ENCODE measurements at places on chromosomes 1 and 21.
A peak's percentile ranks its signal among the peaks of the same experiment; 100 is the strongest.

GRCh38 chr1:191953526-191953925 lies 204.7 kb upstream of the RGS18 start:
- no peak for DNase-seq

DNA sequence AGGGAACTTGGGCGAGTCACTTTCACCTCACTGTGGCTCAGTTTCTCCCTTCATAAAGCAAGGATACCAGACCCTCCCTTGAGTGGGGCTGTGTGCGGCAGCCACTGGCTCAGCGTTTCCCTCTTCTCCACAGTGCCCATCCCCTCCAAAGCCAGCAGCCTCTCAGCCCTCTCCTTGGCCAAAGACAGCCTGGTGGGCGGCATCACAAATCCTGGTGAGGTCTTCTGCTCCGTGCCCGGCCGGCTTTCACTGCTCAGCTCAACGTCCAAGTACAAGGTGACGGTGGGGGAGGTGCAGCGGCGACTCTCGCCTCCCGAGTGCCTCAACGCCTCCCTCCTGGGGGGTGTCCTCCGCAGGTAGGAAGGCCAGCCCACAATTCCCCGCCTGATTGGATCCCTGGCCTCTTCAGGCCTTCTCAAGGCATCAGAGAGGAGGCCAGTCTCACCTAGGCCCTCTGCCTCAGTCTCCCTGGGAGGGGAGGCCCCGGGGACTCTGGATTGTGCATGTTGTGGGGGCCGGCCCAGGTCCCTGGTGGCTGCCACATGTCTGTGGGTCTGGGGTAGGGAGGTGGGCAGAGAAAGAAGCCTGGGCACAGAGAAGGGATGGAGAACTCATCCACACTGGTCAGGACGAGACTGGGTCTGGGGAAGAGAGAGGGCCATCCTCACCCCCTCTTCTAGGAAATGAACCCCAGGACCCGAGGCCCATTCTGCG lies 15.2 kb downstream of the TFAP2E start:
- DNase-seq: no peak

GRCh38 chr1:200359610-200360163 lies 50.1 kb downstream of the ZNF281 start:
- DNase-seq: no peak

GRCh38 chr1:185483664-185484450 lies 166.8 kb upstream of the IVNS1ABP start:
- DNase-seq: peak; percentile 13

GRCh38 chr1:228361314-228362140 lies 45.1 kb downstream of the TRIM11 start:
- DNase-seq: no peak

DNA sequence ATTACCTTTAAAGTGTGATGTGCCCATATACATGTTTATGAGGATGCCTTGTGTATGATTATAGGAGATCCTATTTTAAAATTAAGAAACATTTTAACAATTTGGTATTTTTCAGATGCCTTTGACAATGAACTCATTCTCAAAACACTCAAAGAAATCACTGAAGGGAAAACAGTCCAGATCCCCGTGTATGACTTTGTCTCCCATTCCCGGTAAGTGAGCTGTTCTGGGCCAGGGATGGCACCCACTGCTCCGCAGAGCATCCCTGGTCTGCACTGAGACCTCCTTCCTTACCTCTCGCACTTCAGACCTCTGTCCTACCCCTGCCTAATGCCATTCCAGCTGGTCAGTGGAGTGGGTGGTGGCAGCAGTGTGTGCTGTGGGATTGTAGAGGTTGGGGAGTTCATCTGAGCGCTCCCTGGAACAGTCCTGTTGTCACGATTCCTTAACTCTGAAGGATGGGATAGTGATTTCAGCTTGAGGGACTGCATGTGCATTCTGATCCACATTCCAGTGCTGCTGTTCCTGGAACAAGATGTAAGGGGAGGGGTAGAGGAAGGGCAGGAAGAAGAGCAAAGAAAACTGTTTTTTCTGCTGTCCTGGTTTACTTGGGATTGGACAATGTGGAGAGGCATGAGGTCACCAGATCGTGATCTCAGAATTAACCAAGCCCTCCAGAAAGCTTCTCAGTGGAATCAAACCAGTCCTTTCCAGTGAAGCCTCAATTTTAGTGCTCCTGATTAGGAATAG lies 63.9 kb downstream of the UCK2 start:
- DNase-seq: no peak

DNA sequence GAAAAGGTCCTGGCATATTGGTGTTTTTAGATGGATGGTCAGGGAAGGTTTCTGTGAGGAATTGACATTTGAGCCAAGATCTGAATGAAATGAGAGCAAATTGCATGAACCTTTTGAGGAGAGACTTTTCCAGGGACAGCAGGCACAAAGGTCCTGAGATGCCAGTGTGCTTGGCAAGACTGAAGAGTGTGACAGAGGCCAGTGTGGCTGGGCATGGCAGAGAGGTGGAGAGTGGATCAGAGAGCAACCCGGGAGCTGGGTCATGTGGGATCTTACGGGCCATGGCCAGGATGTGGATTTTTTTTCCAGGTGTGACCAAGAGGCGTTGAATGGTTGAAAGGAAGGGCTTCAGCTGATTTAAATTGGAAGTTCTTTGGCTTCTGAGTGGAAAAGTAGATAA lies 3.4 kb downstream of the SCCPDH start:
- DNase-seq: no peak

GRCh38 chr1:91101328-91101727 lies 79.5 kb upstream of the ZNF644 start:
- no peak for DNase-seq

DNA sequence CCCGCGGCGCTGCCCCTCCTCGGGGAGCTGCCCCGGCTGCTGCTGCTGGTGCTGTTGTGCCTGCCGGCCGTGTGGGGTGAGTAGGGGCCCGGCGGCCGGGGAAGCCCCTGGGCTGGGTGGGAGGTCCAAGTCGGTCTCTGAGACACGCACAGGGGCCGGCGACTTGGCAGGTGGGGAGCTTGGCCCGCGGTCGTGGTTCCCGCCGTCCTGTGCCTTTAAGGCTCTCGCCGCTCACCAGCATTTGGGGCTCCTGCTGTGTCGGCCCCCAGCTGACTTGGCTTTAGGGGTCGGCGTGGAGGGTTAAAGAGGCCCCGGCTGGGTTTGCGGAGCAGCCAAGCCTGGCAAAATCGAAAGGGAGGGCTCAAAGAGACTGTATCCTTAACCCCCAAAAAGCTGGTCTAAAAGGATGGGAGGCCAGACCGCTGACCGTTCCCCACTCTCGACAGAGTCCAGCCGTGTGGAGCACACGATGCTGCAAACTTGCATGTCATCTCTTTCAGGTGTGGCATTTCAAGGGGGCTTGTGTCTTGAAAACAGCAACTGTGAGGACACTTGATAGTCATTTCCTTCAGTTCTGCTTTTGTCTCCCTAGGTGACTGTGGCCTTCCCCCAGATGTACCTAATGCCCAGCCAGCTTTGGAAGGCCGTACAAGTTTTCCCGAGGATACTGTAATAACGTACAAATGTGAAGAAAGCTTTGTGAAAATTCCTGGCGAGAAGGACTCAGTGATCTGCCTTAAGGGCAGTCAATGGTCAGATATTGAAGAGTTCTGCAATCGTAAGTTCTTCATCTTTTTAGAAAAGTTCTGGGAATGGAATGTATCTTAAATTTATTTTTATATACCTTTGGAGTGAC lies 540 bp downstream of the CD55 start:
- DNase-seq: peak; percentile 49

- DNase-seq: no peak
Observed at GRCh38 chr1:163035446-163036249, 33.5 kb upstream of the RGS4 start.

- DNase-seq: no peak
Observed at GRCh38 chr1:205315008-205315618, 6.4 kb downstream of the NUAK2 start.

GRCh38 chr1:80363689-80364475 lies 1357.4 kb upstream of the ADGRL4 start:
- DNase-seq: no peak

DNA sequence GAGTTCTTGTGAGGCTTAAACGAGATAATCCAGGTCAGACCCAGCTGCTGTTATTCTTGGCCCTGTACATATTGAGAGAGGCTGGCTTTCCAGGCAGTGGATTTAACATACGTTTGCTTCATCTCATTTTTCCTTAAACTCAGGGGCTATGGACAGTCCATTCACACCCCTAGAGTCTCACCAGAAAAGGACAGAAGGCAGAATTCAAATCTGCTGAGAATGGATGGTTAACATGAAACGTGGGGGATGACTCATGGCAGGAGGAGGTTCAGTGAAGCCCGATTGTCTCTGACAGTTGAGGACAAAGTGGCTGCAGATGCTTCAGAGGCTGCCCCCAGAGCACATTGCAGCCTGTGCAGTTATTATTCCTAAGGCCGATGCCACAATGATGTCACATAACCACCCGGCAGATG lies 39.5 kb downstream of the TGFB2 start:
- DNase-seq: no peak

GRCh38 chr1:29454616-29455380 lies 218.5 kb downstream of the PTPRU start:
- no peak for DNase-seq

DNA sequence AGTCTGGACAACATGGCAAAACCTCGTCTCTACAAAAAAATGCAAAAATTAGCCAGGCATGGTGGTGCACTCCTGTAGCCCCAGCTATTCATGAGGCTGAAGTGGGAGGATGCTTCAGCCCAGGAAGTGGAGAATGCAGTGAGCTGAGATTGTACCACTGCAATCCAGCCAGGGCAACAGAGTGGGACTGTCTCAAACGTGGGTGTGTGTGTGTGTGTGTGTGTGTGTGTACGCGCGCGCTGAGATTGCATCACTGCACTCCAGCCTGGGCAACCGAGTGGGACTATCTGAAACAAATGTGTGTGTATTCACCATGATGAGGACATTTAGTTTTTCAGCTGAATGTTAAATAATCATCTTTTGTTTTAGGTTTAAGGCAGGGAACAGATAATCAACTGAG lies 21.1 kb downstream of the USP1 start:
- DNase-seq: no peak

- DNase-seq: no peak
Observed at GRCh38 chr1:17437580-17438317, 1.7 kb downstream of the RCC2 start.

- DNase-seq: no peak
Observed at GRCh38 chr1:100671601-100672000, 47.9 kb upstream of the VCAM1 start.

GRCh38 chr1:22784317-22784716 lies 73.7 kb downstream of the EPHB2 start:
- no peak for DNase-seq

DNA sequence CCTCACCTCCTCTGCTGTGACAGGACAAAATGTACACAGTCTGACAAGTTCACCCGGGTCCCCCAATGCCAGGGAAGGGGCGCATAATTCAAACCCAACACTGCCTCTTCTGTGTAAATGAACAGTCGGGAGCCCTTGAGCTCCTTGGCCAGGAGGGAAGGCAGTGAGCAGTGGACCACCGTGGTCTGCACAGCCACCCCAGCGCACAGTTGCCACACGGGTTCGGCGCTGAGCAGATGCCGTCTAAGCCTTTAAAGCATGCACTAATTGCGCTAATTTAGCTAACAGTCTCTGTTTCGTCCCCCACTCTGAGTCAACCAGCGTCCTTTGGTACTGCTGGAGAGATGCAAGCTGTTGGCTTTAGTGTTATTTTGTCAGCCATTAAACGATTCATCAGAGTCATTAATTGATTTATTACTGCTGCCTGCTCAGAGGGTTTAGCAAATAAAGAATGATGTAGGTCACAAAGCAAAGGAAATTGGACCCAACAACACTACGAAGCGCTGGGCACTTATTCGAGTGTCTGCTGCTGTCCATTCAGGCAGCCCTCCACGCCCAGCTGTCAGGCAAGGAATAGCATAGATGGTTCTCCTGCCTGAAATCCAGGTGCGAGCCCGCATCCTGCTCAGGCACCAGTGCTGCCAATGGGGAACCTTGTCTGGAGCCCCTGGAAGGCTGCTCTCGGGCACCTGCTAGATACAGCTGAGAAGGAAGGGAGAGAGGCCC lies 91.5 kb downstream of the MRPL37 start:
- DNase-seq: no peak

DNA sequence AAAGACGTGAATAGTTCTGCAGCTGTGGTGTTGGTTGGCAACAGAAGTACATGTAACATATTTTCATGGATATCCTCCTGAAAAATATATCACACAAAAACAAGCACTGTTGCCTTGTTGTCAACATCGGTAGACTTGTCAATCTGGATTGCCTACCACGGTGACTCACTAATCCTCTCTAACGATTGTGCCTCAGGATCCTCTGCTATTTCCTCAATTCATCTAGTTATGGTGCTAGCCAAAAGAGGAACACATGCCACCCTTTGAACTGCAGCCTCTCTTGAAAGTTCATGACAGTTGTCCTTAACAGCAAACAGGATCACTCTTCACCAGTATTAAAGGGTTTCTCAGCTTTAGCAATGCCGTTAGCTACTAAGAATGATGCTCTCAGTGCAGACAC lies 25.7 kb downstream of the RASAL2 start:
- DNase-seq: no peak

DNA sequence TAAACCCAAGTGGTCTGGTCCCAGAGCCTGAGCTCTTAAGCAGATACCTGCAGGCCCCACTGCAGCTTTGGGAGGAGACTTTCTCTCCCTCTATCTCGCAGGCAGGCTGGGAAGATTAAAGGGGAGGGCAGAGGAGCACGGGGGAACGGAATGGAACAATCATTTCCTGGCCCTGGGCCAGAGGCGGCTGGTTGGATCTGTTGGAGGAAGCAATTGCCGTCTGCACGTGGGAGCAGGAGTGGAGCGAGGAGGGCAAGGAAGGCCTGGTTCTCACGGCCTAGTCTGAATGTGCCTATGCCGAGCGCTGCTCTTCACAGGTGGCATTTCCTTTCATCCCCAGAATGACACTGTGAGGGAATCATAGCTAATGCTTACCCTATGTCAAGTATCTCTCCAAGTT lies 23.7 kb downstream of the NKAIN1 start:
- DNase-seq: peak; percentile 74

DNA sequence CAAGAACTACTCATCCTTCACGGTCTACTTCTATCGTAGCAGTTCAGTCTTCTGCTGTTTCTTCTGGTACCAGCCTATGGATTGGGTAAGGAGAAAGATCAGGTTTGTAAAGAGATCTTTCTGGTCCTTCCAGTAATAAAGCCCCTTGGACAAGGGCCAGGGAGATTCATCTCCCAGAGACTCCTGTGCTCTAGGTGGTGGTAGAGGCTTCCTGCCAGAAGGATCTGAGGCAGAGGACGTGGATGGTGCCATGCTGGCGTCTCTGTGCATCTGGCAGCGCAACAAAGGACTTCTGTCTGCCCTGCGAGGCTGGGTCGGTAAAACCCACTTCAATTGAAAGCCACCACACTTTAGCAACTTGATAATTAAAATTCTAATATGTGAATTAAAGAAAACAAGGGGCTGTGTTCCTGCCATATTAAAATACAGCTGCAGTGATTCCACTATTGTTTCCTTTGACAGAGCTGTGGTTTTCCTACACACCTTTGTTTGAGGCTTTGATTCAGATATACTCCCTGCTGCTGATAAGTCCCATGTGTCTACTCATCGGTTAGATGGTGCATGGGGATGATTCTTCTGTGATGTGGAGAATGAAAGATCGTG lies 73.6 kb downstream of the ROR1 start:
- no peak for DNase-seq

Data from cerebellar cortex (tissue), 1 donor.